ENCODE measurements at places on chromosomes 3 and 15. TPM values are rescaled to one million over a fixed set of nuclear protein-coding genes. Genes with fewer than 3 reads are reported as not detected.

DNA sequence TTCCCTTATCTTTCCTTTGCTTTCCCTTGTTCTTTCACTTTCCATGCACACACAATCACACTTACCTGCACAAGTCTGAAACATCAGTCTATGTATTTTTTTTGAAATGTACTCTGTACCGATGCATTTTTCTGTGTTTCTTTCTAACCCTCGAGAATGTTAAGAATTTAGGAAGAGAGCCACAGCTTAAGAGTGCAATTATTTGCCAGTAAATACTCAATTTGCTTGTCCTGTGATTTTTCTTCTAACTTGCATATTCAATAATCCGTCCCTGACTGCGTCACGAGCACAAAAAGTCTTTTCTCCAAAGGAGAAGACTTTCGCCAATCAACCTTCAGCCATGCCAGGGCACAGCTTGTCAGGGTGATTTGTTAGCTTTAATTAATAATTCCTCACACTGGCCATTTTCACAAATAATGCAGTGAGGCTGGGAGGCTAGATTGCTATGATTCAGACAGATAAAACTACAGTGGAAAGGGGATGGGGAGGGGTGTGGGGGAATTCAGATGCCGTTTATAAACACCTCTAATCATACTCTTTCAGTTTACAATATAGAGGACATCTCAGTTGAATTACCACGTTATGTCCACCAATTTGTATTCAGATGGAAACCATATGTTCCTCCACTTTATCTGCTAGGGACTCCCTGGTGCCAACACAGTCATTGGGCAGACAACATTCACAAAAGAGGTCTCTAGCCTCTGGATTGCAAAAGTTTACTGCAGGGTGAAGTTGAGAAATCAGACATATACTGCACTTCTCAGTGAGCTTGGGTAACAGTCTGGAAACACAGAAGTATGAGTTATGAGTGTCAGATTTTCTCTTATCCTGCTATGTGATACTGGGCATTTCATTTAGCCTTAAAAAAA, 388.0 kb downstream of the ZBTB20 start:
- no peak for DNase-seq
- H3K4me3 ChIP-seq, result no peak overlapping the region
- H3K27me3 ChIP-seq, result no peaks in the 10 kb centered on the region
- H3K27ac ChIP-seq, result no peak overlapping the region
- no peaks in the 10 kb centered on the region for H3K36me3 ChIP-seq

DNA sequence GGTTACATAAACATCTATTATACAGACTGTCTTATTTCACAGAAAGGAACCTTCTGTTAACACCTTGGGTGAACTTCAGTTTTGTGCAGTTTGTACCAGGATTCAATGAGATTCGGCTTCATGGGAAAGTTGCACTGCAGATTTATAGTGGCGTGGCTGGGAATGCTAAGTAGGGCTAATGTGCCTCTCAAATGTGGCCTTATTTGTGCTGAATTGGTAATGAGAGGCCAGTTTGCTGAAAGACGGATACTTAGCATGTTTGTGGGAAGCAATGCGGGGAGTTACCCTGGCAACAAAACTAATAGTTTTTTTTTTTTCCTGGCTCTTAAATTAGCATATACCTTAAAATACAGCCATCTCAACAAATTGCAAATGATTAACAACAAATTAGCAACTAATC, 28.6 kb upstream of the CEMIP start:
- no peak overlapping the region for H3K4me3 ChIP-seq
- peaks cover 5% of the 10 kb centered on the region for H3K4me1 ChIP-seq
- DNase-seq, result no peak
- no peak overlapping the region for H3K27ac ChIP-seq

- no peak overlapping the region for H3K27ac ChIP-seq
- no peaks in the 10 kb centered on the region for H3K36me3 ChIP-seq
- no peaks in the 10 kb centered on the region for H3K27me3 ChIP-seq
- H3K4me3 ChIP-seq, result no peak overlapping the region
- H3K4me1 ChIP-seq, result no peaks in the 10 kb centered on the region
Observed at GRCh38 chr15:76837474-76837873, 67.7 kb downstream of the SCAPER start.

MASP1 gene
- 3.2 TPM for total RNA-seq

DNA sequence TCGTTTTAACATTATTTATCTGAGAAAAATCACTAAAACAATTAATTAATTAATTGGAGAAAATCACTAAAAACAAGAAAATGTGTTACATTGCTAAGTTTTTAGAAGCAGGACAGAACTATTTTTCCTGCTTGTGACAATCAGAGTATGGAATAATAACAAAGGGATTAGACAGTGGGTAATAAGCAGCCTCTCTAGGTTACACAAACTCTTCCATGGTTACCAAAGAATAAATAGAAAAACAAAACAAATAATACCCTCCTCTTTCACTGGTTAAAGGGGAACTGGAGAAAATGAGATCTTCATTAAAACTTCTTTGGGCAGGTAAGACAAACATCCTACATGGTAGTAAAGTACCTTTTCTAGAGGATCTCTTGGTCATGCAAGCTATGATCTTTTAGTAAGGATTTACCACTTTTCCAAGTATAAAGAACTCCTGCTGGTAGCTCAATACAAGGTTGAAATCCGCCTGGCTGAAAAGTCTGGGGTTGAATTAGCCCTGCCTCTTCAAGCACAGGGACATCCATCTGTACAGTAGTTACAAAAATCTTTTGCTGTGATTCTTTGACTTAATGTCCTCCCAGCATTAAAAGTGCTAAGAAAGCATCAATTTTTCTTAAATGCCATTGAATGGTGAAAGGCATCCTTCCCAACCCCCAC, 2.5 kb upstream of the PLCH1 start:
- H3K36me3 ChIP-seq, result no peaks in the 10 kb centered on the region
- no peaks in the 10 kb centered on the region for H3K27me3 ChIP-seq

PAQR9 gene
- 2.7 TPM for total RNA-seq

DNA sequence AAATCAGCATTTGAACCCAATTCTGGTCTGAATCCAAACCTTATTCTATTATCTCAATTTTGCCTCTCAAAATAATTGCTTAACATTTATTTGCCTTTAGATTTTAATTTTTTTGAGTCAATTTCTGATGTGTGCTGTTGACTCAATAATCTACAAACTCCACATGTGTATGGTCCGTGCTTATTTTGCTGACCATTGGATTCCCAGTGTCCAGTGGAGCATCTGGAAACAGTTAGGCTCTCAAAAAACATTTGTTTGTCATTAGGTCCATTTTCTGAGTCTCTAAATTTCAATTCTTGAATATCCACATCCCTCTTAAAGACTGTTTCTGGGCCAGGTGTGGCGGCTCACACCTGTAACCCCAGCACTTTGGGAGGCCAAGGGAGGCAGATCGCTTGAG, 19.2 kb upstream of the MYZAP start:
- no peak for DNase-seq
- H3K4me1 ChIP-seq, result no peaks in the 10 kb centered on the region

GRCh38 chr3:127448161-127448561, 142.4 kb downstream of the TPRA1 start:
- no peaks in the 10 kb centered on the region for H3K4me1 ChIP-seq
- no peaks in the 10 kb centered on the region for H3K36me3 ChIP-seq
- H3K4me3 ChIP-seq, result no peak overlapping the region
- no peaks in the 10 kb centered on the region for H3K27me3 ChIP-seq
- no peak overlapping the region for H3K27ac ChIP-seq

DNA sequence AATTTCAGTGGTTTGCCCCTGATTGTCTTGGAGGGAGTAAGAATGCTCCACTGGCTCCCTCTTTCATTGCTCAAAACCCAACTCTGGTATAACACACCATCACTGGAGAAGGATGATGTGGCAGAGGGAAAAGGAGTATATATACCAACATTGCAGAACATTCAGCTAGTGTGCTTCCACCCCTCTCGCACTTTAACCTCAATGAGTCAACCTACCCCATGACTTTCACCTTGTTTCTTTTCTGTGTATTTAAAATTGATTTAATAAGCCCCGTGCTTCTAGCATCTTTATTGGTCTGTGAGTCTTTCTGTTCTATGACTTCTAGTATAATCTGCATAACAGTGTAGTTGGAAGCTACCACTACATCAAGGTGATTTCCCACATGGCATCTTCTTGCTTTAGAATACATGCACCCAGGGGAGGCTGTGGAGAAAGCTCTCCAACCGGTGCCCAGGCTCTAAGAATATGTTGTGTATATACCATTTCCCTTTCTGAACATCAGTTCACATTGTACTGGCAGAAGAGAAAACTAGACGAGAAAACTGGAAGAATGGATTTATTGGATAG, 595.1 kb upstream of the TGFBR2 start:
- H3K36me3 ChIP-seq, result no peaks in the 10 kb centered on the region
- no peaks in the 10 kb centered on the region for H3K27me3 ChIP-seq
- H3K4me1 ChIP-seq, result no peaks in the 10 kb centered on the region
- H3K27ac ChIP-seq, result no peak overlapping the region
- H3K4me3 ChIP-seq, result no peak overlapping the region

DNA sequence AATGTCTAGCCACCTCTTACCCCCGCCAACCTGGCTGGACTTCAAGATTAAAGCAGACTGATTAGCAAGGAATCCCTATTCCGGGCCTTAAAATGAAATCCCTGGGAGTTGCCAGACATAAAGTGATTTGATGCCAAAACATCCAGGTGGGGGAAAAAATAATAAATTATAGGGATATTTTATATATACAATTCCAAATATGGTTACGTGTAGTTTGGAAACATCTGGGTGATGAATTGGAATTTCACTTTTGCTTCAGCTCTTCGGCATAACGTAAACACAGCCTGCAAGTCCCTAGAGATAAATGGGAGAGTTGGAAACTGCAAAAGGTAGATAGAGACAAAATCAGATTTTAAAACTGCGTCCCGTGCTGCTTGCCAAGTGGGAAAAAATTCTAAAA, 545.5 kb upstream of the MDFIC2 start:
- H3K27ac ChIP-seq, result no peak overlapping the region
- no peak overlapping the region for H3K4me3 ChIP-seq
- DNase-seq, result no peak
- no peaks in the 10 kb centered on the region for H3K36me3 ChIP-seq
- peaks cover 6% of the 10 kb centered on the region for H3K4me1 ChIP-seq

SYNM gene
- 2.0 TPM for total RNA-seq

CX3CR1 gene
- total RNA-seq, result not detected

DNA sequence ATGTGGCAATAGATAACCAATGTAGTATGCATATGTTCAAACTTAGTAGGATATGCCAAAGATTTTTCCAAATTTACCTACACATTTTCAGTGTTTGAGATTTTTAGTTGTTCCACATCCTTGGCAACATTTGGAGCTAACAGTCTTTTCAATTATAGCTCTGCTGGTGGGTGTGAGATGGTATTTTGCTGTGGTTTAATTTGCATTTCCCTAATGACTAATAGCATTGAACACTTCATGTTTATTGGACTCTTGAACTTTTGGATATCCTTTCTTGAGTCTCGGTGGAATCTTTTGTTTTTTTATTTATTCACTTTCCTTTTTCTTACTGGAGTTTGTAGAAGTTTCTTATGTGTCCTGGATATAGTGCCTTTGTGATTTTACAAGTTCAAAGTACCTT, 11.0 kb upstream of the ILDR1 start:
- H3K27me3 ChIP-seq, result no peaks in the 10 kb centered on the region
- no peaks in the 10 kb centered on the region for H3K36me3 ChIP-seq
- H3K27ac ChIP-seq, result no peak overlapping the region
- H3K4me3 ChIP-seq, result no peak overlapping the region

UCN2 gene
- not detected for total RNA-seq

DNA sequence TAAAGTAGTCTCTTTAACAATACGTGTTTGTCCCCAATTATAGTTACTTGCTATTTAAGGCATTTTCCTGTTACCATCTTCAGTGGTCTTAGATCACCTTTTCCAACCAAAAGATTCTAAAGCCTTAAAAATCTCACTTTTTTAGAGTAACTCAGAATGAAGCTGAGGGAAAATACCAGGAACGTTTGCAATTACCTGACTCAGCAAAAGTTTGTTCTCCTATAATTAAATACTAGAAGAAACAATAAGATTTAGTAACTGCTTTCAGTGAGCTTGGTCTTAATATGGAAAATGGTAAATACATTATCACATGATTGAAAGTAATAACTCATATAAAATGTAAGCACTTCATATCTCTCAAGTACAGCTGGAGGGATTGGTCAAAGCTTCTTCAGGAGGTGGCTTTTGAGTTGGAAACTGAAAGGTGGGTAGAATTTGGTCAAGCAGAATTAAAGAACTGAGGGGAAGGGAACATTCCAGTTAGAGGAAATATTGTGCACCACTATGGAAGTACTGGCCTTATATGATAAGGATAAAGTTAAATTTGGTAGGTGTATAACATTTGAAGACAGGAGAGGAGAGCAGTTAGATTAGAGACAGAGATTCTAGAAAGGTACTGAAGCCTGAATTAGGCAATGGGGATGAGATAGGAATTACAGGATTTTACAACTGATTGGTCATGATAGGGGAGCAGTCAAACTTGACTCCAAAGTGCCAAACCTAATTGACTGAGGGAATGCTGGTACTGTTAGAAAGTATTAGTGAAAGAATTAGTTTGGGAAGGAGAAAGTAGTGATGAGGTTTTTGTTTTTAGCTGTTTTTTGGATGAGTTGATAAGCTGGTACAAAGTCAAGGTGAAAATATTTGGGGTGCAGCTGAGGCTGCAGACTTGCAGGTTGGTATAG, 21.9 kb downstream of the TSC22D2 start:
- H3K27me3 ChIP-seq, result no peaks in the 10 kb centered on the region
- H3K36me3 ChIP-seq, result no peaks in the 10 kb centered on the region
- no peak for DNase-seq
- H3K4me1 ChIP-seq, result no peaks in the 10 kb centered on the region
- H3K4me3 ChIP-seq, result no peak overlapping the region

IL1RAP gene
- total RNA-seq, result 2.7 TPM

- H3K4me3 ChIP-seq, result no peak overlapping the region
- no peaks in the 10 kb centered on the region for H3K27me3 ChIP-seq
- no peaks in the 10 kb centered on the region for H3K4me1 ChIP-seq
- no peaks in the 10 kb centered on the region for H3K36me3 ChIP-seq
- DNase-seq, result no peak
Observed at GRCh38 chr15:34470091-34470490, 32.5 kb upstream of the GOLGA8A start.

DNA sequence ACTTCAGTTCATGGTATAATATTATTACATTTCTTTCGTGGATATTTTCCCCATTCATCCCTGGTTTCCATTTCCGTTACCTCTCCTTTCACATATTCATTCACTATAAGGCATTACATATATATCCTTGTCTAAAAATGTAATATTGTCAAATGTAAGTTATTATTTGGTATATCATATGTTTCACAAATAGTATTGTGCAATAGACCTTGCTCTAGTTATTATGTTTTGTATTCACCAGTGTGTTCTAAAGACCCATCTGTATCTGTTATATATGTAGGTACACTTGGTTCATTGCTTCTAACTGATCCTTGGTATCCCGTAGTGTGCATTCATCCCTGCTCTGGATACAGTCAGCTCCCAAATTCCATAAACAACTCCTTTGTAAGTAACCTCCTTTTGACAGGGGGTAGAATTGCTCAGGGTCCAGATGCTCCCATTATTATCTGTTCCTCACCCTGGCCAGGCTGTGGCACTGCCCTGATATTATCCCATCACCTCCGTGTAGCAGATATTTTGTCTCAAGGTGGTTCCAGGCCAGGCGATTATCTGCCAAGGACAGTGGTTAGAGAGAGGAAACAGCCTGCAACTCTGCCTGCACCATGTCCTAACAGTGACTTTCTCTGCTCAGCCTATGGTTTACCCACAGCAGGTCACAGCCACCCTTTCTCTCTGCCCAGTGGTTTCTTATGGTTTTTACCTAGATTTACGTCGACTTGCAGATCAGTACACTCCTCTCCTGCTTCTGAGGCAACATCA, 29.2 kb downstream of the PAQR9 start:
- no peaks in the 10 kb centered on the region for H3K27me3 ChIP-seq
- H3K4me3 ChIP-seq, result no peak overlapping the region
- H3K36me3 ChIP-seq, result no peaks in the 10 kb centered on the region
- DNase-seq, result no peak
- no peaks in the 10 kb centered on the region for H3K4me1 ChIP-seq
